T-helper 2 cell (primary cell): ENCODE measurements at places on chromosomes 1 and 21.

GRCh38 chr1:36771240-36771639, 263.1 kb downstream of the GRIK3 start:
- no peak for DNase-seq

DNA sequence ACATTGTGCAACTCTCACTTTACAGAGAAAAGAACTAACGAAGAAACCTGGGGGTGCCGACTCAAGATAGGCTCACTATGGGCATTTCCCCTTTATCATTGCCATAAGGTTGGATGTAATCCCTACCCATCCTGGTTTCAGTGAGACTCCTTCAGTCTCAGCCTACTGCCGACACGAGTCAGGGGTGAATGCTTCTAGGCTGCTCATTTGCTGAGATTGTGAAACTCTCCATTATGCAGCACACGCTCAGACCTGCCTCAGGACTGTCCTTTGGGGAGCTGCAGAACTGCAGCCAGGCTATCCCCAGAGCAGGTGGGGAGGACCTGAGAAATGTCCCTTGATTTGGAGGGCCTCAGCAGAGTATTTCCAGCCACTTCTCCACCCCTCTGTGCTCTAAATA, 22.2 kb downstream of the TSHB start:
- no peak for DNase-seq

- no peak for DNase-seq
Measured at GRCh38 chr21:41689289-41689583, 77.6 kb downstream of the RIPK4 start.

DNA sequence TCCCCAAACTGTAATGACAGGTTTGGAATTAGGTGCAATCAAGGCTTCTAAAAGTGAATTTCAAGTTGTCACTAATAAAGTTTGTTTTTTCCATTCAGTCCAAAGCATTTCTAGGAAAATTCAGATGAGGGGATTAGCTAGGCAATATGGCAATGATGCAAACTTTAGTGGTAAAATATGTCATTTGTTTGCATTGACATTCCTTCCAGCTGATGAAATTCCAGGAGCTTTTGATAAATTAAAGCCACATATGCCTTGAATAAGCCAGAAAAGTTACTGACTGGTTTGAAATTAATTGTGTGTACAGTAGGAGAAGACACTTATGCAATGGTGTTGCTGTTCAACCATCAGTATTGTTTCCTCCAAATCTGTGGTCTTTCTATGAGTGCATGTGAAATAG, 57.8 kb downstream of the MROH9 start:
- DNase-seq: no peak

DNA sequence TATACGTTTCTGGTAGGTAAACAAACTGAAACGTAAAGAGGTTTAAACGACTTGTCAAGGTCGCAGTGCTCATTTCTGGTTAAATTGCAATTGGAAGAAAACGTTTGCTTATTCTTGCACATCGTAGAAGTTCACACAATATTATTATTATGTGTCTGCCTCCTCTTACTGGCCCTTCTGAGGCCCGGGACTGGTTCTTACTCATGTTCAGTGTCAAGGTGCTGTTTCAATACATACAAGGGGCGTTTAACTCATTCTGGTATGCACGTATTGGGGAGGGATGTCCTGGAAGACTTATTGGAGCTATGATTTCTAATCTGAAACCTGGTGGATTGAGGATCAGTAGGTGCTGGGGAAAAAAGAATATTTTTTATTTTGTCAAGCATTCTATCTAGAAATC, 932 bp downstream of the RPF1 start:
- DNase-seq: no peak

GRCh38 chr1:63277195-63278192, 44.9 kb upstream of the FOXD3 start:
- no peak for DNase-seq

DNA sequence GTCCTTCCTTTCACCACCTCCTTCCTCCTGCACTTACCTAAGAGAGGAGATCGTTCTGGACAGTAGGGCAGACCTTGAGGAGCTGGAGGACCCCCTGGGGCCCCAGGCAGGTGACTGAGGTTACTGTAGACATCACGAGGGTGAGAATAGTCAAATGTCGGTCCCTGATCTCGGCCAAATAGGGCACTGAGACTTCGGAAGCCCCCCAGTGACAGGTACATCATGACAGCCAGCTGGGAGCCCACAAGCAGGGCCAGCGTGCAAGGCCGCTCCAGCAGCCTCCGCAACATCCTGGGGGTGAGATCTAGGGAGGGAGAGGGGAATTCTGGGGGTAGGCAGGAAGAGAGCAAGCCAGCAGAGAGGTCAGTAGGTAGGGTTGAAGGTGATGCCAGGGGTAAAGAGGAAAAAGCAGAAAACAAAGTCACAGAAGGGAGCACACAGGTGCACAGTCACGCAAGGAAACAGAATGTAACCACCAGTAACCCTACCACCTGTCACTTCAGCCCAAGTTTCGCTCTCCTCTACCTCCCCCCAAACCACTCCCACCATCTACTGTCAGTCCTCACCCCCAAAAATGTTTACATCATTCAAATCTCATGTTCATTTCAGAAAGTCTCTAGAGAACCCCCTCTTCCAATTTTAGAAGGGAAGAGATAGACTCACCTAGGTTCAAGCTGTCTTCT, 1.4 kb downstream of the B4GALT3 start:
- no peak for DNase-seq

DNA sequence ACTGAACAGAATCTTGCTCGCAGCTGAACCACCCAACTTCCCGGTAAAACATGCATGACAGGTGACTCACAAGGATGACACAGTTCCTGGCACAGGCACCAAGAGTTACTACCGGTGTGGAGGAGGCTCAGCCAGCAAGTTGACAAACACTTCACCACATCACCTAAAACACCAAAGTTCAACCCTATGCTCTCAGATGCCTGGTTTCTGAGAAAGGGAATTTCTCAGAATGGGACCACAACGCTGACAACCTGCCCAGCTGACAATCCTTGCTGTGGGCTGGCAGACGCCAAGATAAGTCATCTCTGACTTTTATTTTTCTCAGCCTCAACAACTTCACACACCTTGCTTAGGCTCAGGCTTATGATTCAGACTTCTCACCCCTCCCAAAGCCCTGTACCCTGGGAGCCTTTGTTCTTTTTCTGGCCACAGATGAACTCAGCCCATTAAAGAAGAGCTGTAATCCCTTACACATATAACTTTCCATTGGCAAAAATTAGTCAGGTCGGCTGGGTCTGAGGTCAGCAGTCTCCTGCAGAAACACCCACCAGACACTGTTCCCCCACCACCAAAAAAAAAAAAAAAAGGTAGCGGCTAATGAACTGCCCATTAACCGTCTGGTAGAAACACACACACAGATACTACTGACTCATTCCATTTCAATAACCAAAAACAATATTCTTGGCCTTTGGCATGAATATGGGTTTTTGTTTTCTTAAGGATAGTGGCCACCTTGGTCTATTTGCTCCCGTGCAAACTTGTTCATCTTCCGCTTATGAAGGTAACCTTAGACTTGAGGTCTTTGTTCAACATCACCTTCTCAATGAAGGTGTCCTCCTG, 10.8 kb upstream of the TIAM1 start:
- DNase-seq: peak; percentile 80

- DNase-seq: peak; percentile 17
Measured at GRCh38 chr1:21607549-21608529, 61.3 kb downstream of the RAP1GAP start.

- DNase-seq: no peak
Measured at GRCh38 chr1:237031480-237031879, 10.5 kb upstream of the RYR2 start.

- DNase-seq: no peak
Measured at GRCh38 chr21:28154121-28154520, 838.6 kb downstream of the LTN1 start.

DNA sequence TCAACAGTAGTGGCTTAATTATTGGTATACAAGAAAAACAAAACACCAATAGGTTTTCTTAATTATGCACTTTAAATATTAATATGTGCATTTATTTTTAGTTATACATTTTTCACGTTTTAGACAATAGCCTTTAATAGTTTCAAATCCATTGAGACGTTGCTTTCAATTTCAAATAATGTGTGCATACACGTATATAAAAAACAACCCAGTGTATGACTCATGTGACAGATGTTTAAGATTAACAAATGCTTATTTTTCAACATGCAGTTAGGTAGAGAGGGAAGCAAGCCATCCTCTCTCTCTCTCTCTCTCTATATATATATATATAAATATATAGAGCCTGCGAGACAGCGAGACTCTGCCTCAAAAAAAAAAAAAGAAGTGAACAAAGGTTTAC, 24.3 kb downstream of the EYA3 start:
- DNase-seq: no peak

DNA sequence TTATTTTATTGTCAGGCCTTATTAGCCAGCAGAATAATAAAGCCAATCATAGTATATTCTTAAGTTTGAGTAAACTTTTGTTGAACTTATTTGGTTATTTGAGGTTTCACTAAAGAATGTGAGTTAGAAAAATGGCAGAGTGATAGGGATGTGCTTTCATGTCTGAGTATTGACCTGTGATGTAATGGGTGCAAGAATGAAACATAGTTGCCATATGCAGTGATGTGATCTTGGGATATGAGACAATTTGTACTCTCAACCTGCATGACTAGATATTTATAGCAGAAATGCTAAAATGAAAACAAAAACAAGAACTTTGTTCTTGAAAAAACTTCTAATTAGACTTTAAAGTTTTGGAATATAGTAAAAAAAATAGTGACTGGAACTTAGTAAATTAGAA, 97.9 kb downstream of the DISP1 start:
- no peak for DNase-seq

GRCh38 chr1:145827966-145828365, 4.0 kb downstream of the POLR3C start:
- DNase-seq: no peak
